Activated T-cell treated with anti-CD3 and anti-CD28 coated beads, Interleukin-2, amount 50 U/mL, for 72 hours (primary cell): ENCODE measurements at places on chromosomes 1 and 21.

DNA sequence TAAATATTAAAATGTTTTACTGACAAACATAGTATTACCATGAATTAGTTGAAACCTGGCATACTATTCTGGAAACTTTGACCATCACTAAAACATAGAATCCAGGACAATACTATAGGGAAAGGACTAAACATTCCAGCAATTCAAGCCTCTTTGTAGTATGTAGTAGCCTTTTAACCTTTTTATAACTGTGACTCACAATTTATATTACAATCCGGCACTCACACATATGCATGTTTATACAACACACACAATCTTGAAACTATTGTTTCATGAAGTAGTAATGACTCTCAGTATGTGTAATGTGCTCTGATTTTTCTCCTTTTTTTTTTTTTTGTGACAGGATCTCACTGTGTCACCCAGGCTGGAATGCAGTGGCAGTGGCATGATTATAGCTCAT is 64.3 kb downstream of the ANKRD13C start:
- DNase-seq: no peak

GRCh38 chr1:158434741-158435140 is 8.7 kb upstream of the OR10K2 start:
- no peak for DNase-seq

DNA sequence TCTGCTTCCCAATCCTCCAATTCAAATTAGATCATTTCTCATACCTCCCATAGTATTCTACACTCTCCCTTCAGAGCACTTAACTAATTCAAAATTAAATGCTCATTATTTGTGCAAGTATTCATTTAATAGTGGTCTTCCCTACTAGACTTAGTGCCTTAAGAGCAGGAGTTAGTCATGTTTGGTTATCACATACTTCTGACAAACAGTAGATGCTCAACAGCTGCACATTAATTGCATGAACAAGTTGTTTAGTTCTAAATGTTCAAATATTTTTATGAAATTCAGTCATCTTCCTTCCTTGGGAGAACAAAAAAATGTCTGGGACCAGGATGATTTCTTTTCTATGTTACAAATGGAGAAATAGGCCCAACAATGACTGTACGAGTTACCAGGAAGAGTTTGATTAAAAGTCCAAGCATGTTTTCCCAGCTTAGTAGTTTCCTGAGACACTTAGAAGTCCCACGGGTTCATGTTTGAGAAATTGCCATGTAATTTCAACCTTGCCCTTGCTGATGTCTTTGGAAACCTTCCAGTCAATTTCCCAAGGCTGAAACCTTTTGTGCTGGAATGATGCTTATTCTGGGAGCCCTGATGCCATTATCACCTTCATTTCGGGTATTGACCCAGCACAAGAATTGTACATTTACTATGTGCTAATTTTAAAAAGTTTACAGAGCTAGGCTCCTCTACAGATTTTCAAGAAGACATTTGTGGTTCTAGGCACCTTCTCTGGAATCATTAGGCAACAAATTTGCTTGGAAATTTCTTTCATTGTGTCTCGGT is 437.9 kb upstream of the PLXNA2 start:
- DNase-seq: no peak

- DNase-seq: no peak
These were observed 87.2 kb downstream of the VAV3 start for GRCh38 chr1:107877745-107878144.

- DNase-seq: no peak
These were observed 143.5 kb downstream of the SLC30A10 start for GRCh38 chr1:219784660-219785381.

DNA sequence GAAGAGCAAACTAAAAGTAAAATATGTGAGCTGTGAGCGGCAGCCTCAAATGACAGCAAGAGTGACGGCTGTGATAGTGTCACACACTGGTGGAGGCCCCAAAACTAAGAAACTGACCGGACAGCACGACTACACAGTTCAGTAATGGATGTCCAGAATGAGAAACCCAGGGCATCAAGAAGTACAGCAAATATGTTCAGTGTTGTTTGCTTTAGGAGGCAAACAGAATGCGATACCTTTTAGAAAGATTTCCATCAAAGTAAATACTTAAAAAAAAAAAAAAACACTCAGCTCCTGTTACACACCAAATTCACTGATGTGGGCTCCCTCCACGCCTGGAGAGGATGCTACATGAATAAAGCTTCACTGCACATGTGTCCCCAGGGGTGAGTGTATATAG is 1.1 kb upstream of the PKP1 start:
- DNase-seq: no peak

DNA sequence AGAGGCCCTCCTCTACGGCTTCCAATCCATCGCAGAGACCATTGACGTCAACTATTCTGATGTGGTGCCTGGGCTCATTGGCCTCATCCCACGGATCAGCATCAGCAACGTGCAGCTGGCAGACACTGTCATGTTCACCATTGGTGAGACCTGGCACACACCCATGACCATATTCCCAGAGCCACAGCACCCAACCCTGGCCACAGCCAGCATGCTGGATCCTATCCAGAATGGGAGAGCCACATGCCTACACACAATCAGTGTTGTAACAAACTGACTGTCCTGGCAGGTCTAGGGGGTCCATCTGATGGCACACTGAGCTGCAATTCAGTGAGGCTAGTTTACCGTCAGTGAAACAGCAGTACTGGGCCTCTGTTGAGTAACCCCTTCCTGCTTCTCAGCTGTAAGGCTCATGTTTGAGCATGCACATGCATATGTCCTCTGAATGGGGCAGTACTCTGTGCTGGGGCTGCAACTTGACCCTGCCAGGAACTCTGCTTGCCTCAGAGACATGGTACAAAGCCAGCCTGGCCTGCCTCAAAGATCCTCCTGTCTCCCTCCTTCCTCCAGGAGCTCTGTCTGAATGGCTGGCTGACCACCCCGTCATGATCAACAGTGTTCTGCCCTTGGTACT is 10.8 kb downstream of the IPO13 start:
- DNase-seq: no peak

- no peak for DNase-seq
These were observed 35.0 kb downstream of the MTOR start for GRCh38 chr1:11227106-11228077.

DNA sequence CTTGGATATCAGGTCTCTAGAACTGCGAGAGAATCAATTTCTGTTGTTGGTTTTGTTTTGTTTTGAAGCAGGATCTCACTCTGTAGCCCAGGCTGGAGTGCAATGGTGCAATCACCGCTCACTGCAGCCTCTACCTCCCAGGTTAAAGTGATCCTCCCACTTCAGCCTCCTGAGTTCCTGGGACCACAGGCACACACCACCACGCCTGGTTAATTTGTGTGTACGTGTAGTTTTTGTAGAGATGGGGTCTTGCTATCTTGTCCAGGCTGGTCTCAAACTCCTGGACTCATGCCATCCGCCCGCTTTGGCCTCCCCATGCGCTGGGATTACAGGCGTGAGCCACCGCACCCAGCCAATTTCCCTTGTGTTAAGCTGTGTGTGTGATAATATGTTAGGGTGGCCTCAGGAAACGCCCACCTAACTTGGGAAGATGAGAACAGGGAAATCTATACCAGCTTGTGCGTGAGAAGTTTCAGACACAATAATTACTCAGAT is 109.6 kb downstream of the SIK1 start:
- DNase-seq: no peak

- no peak for DNase-seq
These were observed 25.7 kb upstream of the KCNK1 start for GRCh38 chr1:233587958-233588799.

DNA sequence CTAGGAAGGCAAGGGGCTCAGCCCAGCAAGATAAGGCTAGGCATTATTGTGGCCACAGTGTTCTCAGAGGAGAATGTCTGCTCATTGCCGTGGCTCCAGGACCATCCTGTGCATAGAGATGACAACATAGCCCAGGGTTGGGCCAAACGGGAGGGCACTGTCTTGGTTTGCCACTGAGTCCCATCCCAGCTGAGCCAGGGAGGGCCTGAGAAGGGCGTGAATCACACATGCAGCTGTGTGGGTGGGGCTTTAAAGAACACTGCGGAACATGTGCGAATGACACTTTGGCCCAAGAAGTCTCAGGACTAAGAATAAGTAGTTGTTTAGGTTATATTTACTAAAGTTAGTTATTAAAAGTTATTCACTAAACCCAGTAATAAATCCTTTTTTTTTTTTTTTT is 18.5 kb downstream of the CHAF1B start:
- DNase-seq: no peak

DNA sequence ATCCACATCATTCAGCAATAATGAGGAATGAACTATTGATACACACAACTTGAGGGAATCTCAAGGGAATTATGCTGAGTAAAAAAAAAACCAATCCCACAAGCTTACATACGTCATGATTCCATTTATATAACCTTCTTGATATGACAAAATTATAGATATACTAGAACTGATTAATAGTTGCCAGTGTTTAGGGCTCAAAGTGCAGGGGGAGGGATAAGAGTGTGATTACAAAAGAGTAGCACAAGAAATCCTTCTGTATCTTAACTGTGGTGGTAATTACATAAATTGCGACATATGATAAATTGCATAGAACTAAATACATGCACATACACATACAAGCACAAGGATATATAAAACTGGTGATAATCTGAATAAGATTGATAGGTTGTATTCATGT is 13.5 kb downstream of the DIRAS3 start:
- no peak for DNase-seq

DNA sequence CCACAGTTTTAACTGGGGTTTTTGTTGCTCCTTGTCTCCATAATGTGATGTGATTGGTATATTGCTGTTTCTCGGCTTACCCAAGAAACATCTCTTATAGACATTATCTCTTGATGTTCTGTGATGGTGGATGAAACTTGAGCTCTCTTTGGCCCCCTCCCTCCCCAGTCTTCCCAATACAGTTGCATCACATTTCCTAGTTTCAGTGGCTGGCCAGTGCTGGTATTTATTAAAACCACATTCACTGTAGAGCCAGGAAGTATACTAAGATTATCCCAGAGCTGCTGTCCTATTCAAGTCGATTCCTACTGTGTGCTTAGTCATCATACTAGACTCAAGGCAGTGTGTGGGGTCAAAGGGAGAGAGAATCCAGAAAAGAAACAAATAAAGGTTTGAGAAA is 244.4 kb downstream of the KAZN start:
- DNase-seq: no peak

GRCh38 chr1:201324821-201325677 is 41.7 kb downstream of the PKP1 start:
- DNase-seq: no peak

DNA sequence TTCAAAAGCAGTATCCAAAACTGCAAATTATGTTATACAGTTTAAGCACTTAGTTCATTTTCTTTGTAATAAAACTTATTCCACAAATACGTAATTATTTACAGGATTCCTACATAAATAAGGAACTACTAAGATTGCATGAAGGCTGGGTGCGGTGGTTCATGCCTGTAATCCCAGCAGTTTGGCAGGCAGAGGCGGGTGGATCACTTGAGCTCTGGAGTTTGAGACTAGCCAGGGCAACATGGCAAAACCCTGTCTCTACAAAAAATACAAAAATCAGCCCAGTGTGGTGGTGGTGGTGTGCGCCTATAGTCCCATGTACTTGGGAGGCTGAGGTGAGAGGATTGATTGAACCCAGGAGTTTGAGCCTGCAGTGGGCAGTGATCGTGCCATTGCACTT is 69.3 kb downstream of the POU2F1 start:
- DNase-seq: no peak

GRCh38 chr1:7424352-7424890 is 346.7 kb upstream of the VAMP3 start:
- no peak for DNase-seq

GRCh38 chr1:225999912-226000337 is 782 bp upstream of the SDE2 start:
- DNase-seq: no peak

DNA sequence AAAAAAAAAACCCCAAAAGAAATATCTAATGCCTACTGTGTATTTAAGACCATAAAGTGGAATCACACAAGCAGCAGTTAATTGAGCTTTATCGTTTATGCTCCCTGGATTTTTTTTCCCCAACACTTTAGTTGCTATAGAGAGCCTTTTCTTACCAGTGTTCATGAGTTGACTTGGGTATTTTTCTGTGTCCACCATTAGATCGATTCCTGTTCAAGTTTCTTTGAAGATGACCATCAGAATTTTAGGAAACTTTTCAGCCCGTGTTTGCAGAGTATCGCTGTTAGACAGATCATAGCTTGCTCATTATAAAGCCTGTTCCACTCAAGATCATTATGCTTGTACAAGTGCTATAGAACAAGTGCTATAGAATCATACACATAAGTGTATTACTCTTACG is 1.5 kb downstream of the RALGPS2 start:
- DNase-seq: no peak

DNA sequence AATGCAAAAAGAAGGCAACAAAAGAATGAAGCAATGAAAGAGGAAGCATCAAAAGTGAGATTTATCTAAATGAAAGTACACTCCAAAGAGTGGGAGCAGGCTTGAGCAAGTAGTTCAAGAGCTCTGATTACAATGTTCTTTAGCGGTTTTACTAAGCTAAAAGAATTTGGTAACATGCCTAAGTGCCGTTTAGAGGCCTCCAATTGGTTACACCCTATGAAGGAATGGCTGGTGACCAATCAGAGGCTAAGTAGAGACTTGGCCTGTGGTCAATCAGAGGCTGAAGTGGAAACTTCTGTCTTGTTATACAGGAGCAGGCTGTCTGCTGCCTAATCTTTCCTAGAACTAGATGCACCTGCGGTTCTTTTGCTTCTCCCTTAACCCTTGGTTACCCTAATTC is 59.1 kb downstream of the PTGFR start:
- DNase-seq: no peak

- no peak for DNase-seq
These were observed 3.1 kb downstream of the IGSF3 start for GRCh38 chr1:116664366-116664977.

- peak; percentile 39 for DNase-seq
These were observed 322 bp downstream of the DCLRE1B start for GRCh38 chr1:113905435-113905861.

- no peak for DNase-seq
These were observed 899.2 kb downstream of the NCAM2 start for GRCh38 chr21:21897275-21897883.

DNA sequence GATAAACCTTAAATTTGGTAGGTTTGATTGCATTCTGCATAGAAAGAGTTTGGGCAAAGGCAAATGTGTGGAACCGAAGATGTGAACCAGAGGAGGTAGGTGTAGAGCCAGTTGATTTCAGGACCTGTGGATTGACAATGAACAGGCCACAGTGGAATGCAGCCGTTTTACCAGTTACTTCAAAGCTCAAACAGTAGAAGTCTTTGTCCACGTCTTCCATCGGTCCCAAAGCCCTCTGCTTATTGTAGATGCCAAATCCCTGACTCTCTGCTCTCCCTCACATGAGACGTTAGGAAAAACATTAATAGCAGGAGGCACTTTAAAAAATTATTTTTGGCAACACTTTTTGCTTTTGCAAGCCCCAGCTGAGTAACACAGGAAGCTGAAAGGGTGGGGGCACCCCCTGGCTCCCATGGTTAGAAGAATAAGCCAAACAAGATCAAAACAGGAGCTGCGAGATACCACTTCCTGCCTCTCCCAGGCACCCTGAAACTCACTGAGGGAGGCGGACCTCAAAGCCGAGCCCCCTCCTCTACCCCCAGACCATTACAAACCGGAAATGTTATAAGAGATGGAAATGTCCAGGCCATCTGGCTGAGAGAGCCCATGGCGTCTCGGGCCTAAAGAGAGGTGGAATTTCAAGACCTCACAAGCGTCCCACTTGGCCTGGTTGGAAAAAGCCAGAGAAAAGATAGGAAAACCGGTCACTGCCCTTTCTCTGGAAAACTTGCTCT is 13.5 kb downstream of the TRAF3IP3 start:
- DNase-seq: peak; percentile 85
